CD4-positive, alpha-beta T cell treated with Interferon alpha-2 for 1 hour (primary cell): ENCODE measurements at places on chromosomes 4 and X.

GRCh38 chr4:153684971-153685371, 891 bp downstream of the TLR2 start:
- DNase-seq, result no peak

GRCh38 chr4:162891788-162892707, 274.6 kb downstream of the NAF1 start:
- no peak for DNase-seq

DNA sequence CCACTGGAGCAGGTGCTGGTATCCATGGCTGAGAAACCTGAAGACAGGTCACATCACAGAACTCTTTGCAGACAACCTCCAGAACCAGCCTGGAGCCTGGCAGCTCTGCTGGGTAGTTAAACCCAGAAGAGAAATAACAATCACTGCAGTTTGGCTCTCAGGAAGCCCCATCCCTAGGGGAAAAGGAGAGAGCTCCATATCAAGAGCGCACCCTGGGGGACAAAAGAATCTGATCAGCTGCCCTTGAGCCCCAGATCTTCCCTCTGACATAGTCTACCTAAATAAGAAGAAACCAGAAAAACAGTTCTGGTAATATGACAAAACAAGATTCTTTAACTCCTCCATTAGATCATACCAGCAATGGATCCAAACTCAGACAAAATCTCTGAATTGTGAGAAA, 823.2 kb upstream of the FRG1 start:
- DNase-seq, result no peak

GRCh38 chrX:35858361-35858760, 60.2 kb downstream of the MAGEB16 start:
- no peak for DNase-seq

DNA sequence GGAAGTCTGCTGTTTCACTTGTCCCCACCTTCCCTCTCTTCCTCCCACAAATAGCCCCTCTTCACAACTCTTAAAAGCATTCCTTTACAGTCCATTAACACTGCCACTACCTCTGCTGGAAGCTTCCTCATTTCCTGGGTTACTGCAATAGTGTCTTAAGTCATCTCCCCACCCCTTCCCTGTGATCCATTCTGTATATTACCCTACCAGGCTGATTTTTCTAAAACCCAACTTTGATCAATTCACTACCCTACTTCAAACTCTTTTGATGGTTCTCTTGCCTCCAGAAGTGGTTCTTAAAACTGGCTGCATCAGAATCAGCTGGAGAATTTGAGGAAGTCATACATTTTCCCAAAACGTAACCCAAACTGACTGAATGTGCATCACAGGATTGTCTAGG, 8.8 kb upstream of the XIAP start:
- no peak for DNase-seq
